ENCODE measurements at places on chromosomes 12 and 14. TPM values are rescaled to one million over a fixed set of nuclear protein-coding genes. Genes with fewer than 3 reads are reported as not detected.

Gene STON2
- 14.8 TPM for total RNA-seq

Gene MYBPC1
- total RNA-seq: 4.3 TPM

Gene FRS2
- total RNA-seq: 41.7 TPM

Gene AMHR2
- 0.62 TPM for total RNA-seq

Gene CYP46A1
- total RNA-seq: 0.13 TPM

Gene MFAP5
- total RNA-seq: 35.8 TPM

Gene RAD9B
- not detected for total RNA-seq

Gene ADGRD1
- 8.5 TPM for total RNA-seq

Gene ACVRL1
- total RNA-seq: 36.8 TPM

DNA sequence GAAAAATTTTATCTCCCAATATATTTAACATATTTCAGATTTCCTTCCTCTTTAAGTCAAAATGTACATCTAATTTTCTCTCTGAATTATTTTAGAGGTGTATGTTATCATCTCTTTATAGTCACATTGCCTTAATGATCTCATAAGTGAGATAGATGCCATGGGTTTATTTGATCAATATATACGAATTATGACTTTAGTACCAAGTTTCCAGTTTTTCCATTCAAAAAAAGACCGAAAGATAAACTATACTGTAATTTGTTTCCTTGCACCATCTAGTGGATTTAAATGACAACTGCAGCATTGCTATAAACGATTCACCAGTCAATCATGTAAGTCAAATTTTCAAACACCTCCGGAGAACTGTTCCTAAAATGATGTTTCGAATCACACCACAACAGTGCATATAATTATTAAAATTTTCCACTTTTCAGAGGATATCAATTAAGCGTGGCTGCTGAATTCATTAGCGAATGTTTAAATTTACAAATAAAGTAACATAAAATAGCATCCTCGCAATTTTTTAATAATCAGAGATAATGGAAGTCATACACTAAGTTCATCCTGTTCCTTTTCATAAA lies 419 bp upstream of the ATXN7L3B start:
- no peak for DNase-seq

DNA sequence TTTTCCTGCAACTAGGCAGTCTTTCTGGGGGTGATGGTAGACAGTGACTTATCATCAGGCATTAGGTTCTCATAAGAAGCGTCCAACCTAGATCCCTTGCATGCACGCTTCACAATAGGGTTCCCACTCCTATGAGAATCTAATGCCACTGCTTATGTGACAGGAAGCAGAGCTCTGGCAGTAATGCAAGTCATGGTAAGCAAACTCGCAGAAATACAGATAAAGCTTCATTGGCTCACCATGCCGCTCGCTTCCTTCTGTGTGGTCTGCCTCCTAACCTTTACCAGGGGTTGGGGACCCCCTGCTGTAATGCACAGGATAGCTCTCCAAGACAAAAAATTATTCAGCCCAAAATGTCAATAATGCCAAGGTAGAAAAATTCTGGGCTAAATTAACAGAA lies 864.2 kb downstream of the TRHDE start:
- DNase-seq: no peak

DNA sequence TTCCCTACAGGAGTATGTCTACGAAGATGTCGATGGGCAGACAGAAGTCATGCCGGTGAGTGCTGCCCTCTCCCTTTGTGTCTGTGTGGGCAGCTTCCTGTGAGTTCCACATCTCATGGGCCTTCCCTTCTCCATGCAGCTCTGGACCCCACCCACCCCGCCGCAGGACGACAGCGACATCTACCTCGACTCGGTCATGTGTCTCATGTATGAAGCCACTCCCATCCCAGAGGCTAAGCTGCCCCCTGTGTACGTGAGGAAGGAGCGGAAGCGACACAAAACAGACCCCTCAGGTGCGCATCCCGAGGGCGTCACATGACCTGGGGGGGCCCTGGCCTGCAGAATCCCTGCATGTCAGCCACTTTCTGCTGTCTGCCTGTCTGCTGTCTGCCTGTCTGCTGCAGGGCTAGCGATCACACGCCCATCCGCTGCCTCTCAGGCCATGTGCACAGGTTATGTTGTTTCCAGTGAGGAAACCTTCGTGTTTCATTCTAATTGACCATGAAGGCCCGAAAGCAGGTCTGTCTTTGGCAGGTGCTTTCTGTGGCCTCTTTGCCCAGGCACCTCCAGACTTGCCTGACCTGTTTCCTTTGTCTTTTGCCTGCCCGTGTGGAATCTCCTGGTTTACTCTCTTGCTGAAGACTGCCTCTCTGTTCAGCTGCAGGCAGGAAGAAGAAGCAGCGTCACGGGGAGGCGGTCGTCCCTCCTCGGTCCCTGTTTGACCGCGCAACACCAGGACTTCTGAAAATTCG lies 95.1 kb downstream of the EP400 start:
- no peak for DNase-seq

DNA sequence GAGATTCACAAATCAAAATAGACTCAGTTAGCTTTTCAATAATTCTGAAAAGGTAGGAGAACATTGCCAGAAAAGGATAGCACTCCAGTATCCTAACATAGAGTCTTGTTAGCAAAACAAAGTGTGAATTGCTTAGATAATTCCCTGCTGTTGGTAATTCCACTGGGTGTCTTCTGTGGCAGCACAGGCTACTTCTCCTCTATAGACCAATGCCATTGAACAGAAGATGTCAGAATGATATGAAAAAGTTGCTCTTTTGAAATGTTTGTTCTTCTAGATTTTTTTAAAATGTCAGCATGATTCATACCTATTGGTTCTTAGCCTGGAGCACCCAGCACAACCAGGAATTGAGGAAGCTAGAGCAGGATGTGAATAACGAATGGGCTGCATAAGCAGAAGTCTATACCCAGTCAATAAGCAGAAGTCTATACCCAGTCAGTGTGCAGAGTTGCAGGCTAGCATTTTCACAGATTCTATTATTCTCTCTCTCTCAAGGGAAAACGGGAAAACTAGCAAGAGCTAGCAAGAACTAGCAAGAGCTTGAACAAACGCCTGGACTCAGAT lies 112.8 kb downstream of the SYT1 start:
- no peak for DNase-seq

DNA sequence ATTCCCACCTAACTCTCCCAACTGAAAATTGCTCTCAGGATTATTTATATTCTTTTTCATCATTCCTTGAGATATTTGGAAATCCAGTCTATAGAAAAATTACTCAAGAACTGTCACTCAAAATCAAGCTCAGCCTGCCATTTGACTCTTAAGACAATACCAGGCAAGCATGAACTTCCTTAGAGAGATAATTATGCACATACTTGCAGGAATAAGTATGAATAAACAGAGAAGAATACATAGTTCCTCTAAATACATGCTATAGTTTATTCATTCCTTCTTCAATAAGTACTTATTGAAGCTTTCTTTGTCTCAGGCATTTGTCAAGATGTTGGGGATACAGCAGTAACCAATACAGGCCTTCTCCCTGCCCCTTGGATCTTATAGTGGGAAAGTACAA lies 154.1 kb downstream of the SRGAP1 start:
- DNase-seq: no peak

DNA sequence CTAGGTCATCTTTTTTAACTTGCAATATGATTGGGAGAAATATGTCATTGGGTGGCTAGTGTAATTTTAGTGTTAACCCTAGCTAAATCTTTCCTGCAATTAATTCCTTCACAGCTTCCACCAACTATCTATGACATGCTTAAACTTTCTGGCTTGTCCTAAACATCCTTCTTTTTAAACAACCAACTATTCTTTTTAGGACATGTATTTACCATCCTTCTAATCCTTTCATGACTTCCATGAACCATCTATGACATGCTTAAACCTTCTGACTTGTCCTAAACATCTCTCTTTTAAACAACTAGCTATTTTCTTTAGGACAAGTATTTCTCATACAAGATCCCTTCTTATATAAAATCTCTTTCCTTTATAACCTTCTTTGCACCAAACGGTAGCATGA lies 179.6 kb upstream of the PDZRN4 start:
- no peak for DNase-seq

- DNase-seq: peak; percentile 41
These were observed 342.8 kb upstream of the DDHD1 start for GRCh38 chr14:53495846-53496343.

- DNase-seq: no peak
These were observed 7.5 kb upstream of the UBE2N start for GRCh38 chr12:93449277-93449676.

DNA sequence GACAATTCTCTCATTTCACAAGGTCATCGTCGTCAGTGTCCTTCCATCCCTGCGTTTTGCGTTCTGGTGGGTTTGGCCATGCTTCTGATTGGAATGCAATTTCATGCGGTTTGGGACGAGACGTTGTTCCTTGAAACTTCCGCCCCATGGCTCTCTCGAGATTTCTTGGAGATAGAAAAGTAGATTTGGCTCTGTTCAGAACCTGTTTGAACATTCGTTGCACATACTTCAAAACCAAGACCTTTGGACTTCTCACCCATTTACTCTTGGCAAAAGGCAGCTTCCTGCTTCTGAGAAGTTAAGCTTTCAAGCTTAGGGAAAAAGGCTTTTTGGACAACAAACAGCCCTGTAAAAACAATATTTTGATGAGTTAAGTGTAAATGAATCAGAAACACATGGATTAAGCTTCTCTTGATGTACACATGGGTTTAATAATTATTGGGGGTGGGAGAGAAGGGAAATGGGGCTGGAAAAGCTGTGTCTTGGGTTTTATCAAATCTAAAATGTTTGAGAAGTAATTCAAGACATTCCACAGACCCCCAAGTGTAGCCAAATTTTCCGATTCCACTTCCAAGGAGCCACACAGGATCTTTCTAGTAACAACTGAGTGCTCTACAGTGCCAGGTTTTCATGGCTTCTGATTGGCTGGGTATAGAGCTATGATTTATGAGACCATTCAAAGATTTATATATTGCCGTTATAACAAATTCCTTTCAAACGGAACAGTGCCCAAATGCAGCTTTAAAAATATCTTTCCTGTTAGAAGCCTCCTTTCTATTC lies 467.2 kb downstream of the MED13L start:
- DNase-seq: no peak

- DNase-seq: peak; percentile 81
These were observed 345.0 kb upstream of the SFSWAP start for GRCh38 chr12:131365821-131366260.

DNA sequence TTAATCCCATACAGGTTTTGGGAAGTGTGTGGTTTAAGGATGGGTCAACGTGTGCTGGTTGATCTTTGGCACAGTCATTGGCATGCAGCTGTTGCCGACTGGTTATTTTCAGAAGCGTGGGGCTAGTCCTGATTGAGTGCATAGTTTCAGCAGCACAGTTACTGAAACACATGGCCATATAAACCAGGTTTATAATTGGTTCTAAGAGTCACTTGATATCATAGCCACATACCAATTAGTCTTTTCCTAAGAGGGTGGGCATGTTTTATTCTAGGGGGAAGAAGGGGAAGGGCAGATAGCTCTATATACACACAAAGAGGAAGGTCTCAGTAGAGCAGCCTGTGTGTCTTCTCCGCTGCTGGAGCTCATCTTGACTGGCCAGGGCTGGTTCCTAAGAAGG lies 11.0 kb upstream of the RPS6KL1 start:
- DNase-seq: no peak

DNA sequence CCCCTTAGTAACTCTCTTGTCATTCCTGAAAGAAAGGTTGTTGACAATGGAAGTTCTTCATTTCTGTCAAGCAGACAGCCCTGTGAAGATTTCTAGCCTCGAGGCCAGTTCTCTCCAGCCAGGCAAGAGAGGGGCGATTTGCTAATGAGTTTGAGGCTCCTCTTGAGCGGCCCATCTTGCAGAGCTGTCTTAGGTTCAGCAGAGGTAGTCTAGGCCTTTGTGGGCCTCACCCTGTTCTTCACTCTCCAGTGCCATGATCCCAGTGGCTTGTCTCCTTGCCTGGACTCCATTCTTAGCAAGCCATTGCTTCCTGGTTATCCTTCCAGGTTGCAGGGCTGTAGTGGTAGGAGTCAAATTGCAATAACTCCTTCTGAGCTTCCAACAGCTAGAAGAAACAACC lies 9.7 kb downstream of the TPH2 start:
- no peak for DNase-seq

DNA sequence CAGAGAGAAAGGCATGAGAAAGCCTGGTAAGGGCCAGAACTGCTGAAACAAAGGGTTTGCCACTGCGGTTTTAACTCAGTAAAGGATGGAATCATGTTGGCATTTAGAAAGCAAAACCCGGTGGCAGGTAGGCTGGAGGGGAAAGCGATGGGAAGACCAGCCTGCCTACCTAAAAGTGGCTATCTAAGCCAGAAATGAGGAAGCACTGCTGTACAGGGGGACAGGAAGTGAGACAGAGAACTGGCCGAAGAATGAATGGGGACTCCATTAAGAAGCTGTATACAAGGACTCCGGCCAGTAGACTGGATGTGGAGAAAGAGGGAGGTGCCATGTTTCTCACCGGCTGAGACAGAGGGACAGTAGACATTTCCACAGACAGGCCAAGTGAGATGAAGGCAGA lies 48.2 kb downstream of the PPM1H start:
- no peak for DNase-seq

Measured in lower leg skin (tissue), 4 donors.